ENCODE measurements at places on chromosomes 5 and 9. TPM values are rescaled to one million over a fixed set of nuclear protein-coding genes. Genes with fewer than 3 reads are reported as not detected.

DNA sequence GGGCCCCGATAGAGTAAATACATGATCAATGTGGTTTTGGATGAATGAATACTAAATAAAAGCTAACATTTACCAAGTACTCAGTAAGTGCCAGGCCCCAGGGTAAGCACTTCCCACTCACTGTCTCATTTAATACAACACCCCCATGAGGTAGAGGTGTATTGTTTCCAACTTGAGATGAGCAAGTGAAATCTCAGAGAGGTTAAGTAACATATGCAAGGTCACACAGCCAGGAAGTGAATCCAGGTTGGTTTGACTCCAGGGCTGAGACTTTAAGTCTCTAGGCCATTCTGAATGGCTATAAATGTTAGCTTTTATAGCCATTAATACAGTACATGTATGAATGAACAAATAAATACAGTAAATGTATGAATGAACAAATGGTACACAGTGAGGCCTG, 39.4 kb downstream of the LHX2 start:
- no peak for DNase-seq

The SV2C gene
- 0.07 TPM for total RNA-seq

- no peak for DNase-seq
Observed at GRCh38 chr5:33852319-33852718, 39.5 kb downstream of the ADAMTS12 start.

The ACTBL2 gene
- total RNA-seq = not detected

GRCh38 chr5:156641686-156642085, 208.4 kb upstream of the PPP1R2B start:
- no peak for DNase-seq

The STOM gene
- total RNA-seq = 48.1 TPM

The NRARP gene
- 0.44 TPM for total RNA-seq

GRCh38 chr5:52356311-52356918, 431.3 kb upstream of the ITGA1 start:
- DNase-seq = no peak

DNA sequence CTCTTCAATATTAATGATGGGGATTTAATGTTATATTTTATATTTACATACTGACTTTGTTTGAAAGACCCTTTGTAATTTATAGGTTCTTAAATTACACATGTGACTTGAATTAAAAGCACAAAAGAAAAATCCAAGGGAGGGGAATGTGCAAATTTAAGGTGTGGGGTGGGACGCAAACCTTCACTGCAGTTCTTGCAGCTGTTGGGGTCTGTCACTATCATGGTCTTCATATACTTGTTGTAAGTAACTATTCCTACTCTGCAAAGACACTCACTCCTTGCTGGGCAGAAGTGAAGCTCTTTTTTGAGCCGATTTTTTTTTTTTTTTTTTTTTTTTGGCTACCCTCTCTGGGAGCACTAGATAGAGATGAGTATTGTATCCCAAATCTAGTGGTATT, 505.3 kb downstream of the ARHGEF28 start:
- no peak for DNase-seq
